ENCODE measurements at places on chromosomes 11 and 22.
A peak's percentile ranks its signal among the peaks of the same experiment; 100 is the strongest.

DNA sequence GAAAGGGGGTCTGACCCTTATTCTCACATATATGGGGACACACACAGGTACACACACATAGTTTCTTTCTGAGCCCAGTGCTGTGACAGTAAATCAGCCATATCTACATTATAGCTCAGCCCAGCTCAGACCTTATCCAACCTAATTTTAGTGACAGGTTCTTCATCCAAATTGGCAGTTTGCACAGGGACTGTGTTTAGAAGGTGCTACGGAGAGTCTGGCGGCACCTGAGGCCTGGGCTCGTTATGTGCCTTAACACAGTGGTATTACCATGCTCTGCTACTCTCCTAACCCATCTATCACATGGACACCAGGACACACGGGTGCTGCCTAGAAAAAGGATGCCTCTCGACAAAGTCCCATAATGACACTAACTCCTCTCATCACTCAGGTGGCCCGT is 109.3 kb downstream of the GALNT18 start:
- DNase-seq = no peak

DNA sequence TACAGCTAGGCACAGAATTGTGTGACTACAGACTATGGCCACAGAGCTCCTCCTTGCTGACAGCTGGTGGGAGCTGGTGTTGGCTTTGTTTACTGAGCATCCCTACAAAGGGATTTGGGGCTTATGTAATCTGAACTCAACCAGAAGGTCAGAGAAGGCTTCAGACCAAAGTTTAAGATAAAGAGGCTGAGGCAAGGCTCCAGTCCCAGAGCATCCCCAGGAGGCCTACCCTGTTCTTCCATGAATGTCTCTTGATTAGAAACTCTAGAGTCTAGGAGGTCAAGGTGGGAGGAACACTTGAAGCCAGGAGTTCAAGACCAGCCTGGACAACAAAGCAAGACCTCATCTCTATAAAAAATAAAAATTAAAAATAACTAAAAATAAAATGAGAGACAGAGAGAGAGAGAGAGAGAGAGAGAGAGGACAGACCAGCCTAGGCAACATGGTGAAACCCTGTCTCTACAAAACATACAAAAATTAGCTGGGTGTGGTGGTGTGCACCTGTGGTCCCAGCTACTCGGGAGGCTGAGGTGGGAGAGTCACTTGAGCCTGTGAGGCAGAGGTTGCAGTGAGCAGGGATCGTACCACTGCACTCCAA is 125.5 kb upstream of the SERPIND1 start:
- no peak for DNase-seq

DNA sequence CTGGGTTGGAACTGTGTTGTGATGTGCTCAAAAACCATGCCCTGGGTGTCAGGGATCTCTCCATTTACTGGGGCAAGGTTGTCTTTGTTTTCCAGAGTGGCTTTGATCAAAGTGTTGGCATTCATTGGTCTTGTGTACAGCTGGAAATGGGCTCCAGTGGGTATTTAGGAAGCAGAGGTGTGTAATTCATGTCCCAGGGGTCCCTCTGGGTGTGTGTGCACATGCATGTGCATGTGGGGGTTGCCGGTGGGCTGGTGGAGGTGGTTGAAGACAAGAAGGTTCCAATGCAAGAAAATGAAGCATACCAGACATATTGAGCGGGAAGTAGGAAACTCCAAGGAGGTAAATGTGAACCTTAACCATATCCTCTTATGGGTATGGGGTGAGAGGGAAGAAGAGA is 121.7 kb downstream of the ME3 start:
- no peak for DNase-seq

DNA sequence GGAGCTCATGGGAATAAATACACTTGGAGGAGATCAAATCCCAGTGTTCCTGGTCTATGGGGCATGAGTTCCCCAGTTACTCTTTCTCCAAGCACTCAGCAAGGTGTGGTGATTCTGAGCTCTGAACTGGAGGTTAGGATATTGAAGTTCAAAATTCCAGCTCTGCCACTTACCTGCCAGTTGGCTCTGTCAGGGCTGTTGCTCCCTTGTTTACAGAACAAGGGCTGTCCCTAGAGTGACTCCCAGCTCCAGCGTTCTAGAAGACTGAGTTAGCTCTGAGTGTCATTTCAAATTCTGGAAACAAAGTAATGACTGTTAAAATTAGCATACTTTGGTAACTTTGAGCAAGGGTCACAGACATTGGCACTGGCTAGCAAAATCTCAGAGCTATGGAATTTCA is 69.7 kb upstream of the ZBED5 start:
- no peak for DNase-seq

GRCh38 chr11:103584021-103584420 is 452.4 kb upstream of the DDI1 start:
- DNase-seq = no peak

DNA sequence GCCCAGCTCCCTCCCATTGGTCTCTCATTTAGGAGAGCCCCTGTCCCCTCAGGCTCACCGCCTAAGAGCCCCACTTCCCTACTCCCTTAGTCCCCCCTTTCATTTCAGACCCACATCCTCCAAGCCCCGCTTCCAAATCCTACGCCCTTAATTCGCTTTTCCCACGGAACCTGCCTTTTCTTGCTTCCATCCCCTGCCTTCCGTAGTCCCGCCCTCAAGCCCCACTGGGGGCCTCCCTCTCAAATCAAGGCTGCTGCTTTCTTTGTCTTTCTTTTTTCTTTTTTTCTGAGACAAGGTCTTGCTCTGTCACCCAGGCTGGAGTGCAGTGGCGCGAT is 396 bp downstream of the CCDC157 start:
- peak; percentile 2 for DNase-seq
